ENCODE measurements at places on chromosomes 7 and 10.

- DNase-seq = no peak
Measured at GRCh38 chr10:8594176-8594575, 539.7 kb downstream of the GATA3 start.

DNA sequence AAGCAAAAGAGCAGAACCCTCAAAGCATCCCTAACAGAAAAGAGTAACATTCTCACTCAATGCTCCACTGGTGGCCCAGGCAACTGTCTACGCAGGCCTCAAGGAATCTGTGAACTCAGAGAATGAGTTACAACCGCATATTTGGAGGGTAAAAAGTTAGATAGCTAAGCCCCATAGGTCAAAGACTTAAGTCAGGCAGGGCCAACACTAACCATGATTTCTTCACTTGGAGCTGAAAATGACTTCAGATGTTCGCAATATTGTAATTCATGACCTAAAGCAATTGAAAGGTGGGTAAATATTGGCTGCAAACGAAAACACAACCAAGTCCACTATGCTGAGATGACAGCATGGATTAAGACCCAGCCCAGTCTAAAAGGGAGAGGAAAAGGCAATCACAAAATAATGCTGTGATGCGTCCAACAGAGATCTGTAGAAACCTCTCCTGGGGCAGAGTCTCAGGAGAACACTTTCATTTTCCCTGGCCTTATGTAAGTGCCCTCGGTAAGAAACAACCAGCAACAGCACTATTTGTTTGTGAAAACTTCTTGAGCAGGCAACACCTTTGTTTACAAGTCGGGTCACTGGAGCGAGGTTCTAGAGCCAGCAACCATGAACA lies 176.5 kb downstream of the TNS3 start:
- DNase-seq = no peak

DNA sequence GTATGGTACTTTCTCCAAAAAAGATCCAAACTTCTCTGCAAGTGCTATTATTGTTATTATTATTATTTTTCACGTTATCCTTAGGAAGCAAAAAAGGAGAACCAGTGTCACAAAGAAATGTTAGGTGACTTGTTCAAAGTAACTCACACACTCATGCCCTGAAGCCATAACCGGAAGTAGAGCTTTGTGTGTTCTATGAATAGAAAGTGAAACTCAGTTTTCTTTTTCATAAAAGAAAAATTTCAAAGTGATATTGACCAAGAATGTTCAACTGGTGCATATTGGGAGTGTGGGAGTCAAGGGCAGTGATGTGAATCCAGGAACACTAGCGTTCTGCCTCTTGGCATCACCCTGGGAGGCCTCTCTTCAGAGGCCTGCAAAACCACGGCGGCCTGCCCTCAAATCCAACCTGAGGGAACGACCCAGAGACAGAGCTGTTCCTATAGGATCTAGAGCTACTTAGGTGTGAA lies 106.1 kb downstream of the PRKCQ start:
- no peak for DNase-seq

DNA sequence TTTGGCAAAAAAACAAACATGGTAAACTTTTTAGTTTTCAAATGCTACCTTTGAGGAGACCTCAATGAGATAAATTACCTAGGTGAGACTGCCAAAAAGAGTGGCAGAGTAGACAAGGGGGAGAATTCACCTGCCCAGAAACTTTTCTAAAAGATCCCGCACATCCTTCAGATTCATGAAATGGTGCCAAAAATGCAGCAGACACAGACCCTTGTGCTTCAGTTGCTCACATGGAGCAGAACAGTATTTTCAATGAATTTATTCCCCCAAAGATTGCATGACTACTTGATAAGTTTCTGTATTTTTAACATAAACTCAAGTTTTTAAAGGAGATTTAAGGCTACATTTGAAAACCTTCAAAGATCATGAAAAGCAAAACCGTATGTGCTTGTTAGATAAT lies 270.0 kb downstream of the TRIL start:
- no peak for DNase-seq

DNA sequence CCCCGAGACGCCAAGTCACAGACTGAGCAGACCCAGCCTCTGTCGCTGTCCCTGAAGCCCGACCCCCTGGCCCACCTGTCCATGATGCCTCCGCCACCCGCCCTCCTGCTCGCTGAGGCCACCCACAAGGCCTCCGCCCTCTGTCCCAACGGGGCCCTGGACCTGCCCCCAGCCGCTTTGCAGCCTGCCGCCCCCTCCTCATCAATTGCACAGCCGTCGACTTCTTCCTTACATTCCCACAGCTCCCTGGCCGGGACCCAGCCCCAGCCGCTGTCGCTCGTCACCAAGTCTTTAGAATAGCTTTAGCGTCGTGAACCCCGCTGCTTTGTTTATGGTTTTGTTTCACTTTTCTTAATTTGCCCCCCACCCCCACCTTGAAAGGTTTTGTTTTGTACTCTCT lies 215.6 kb downstream of the TCF7L2 start:
- DNase-seq = no peak

DNA sequence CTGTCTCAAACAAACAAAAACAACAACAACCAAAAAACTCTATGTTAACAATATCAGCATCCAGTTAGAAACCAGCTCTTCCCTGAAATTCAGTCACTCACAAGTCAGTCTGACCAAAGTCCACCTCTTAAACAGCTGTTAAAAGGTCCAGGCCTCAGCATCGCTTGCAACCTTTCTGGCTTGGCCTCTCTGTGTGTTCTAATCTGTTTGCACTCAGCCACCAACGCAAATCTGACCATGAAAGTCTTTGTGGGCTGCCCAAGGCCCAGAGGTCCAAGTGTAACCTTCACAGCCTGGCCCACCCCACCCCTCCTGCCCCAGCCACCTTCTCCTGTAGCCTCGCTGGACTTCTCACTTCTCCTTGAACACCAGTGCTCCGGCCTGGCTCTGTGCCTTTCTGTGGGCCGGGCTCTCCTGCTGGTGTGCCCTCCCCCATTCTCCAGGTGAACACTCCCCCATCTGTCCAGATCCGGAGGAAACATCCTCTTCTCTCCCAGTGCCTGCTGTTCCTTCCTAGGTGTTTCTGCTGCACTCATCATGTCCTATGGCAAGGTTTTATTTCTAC lies 72.2 kb upstream of the EFCAB10 start:
- DNase-seq = no peak

GRCh38 chr10:72173619-72174296 lies 42.1 kb upstream of the ANAPC16 start:
- peak; percentile 28 for DNase-seq

GRCh38 chr7:74575811-74576210 lies 81.7 kb upstream of the GTF2I start:
- DNase-seq = no peak

DNA sequence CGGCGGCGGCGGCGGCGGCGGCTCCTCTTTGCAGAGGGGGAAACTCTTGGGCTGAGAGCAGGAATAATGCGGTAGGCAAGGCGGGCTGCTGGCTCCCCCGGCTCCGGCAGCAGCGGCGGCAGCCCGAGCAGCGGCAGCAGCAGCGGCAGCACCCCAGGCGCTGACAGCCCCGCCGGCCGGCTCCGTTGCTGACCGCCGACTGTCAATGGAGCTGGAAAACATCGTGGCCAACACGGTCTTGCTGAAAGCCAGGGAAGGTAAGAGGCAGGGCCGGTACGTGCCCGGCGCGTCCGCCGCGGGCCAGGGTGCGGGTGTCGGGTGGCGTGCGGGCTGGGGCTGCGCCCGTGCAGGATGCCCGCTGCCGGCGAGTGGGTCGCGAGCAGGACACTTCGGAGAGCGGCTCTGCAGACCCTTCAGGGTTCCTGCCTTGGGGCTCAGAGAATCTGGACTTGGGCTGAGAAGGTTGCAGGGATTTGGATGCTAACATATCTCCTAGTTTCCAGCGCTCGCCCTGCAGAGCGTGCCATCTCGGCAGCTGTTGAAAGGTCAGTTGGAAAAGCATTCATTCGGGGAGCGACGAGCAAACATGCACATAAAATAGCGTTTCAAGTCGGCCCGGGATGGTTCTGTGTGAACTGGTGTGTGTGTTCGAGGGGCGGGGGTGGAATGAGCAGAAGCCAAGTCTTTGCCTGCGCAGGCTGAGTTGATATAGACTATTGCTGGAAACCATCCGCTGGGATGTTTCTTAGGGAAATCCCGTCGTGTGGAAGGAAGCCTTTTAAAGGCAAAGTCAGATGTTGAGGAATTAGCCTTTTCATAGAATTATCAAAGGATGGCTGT lies 562 bp downstream of the GRK5 start:
- DNase-seq = no peak

- no peak for DNase-seq
Measured at GRCh38 chr7:91722831-91723230, 157.7 kb downstream of the MTERF1 start.

- no peak for DNase-seq
Measured at GRCh38 chr7:149459540-149460452, 1.1 kb downstream of the ZNF777 start.

DNA sequence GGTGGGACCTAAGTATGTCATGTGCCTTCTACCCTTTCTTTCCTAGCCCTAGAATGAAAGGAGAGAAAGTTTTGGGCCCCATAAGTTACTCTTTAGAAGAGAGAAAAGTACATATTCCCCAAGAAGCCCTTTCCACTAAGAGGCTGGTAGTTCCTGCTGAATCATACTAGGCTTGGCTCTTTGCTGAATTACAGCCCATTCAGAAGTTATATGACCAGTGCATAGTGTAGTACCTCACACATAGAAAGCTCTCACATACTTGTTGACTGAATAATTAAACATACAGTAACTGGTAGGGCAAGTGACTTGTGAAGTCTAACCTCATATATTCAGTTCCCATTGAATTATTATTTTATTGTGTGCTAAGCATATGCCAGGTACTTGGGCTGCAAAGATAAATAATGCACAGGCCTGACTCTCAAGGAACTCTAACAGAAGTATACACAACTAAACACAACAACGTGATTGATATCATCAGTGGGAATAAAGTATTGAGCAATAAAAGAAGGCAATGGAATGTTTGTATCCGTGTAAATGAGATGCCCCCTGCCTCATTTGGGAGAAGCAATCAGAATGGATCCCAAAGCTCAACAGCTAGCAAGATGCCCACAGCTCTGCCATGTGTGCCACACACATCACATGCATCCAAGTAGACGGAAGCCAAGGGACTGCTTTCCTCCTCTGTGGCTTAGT lies 38.9 kb upstream of the UBN2 start:
- no peak for DNase-seq

- DNase-seq = no peak
Measured at GRCh38 chr7:29763266-29763665, 43.0 kb upstream of the WIPF3 start.

- no peak for DNase-seq
Measured at GRCh38 chr10:100826661-100826982, 81.2 kb downstream of the PAX2 start.

- no peak for DNase-seq
Measured at GRCh38 chr7:38461887-38462286, 169.3 kb downstream of the AMPH start.

DNA sequence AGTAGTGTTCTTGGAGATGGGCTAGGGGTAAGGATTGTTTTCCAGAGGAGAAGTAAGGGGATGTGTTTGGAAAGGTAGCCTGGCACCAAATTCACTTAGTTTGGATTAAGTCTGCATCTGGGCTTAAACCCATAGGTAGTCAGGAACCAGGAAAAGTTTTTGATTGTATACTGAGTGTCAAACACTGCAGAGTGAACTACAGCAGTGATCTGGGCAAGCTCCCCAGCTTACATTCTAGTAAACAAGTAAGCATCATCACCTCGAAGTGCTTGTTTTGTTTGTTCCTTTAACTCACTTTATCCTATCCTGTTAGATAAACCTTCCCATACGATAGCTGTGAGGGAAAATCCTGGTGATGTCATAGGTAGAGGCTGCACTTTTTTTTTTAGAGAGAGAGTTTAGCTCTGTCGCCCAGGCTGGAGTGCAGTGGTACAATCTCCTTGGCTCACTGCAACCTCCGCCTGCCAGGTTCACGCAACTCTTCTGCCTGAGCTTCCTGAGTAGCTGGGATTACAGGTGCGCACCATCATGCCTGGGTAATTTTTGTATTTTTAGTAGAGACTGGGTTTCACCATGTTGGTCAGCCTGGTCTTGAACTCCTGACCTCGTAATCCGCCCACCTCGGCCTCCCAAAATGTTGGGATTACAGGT lies 2.4 kb downstream of the RPS24 start:
- DNase-seq = no peak

GRCh38 chr7:17274551-17275245 lies 23.8 kb upstream of the AHR start:
- peak; percentile 28 for DNase-seq

- DNase-seq = peak; percentile 41
Measured at GRCh38 chr10:34861293-34862021, 46.4 kb upstream of the PARD3 start.

DNA sequence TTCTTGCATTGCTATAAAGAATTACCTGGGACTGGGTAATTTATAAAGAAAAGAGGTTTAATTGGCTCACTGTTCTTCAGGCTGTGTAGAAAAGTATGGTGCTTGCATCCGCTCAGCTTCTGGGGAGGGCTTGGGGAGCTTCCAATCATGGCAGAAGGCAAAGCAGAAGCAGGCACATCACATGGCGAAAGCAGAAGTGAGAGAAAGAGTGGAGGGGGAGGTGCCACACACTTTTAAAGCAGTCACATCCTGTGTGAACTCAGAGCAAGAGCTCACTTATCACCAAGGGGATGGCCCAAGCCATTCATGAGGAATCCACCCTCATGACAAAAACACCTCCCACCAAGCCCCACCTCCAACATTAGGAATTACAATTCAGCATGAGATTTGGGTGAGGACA lies 303.5 kb downstream of the OTUD1 start:
- DNase-seq = no peak

GRCh38 chr7:22733761-22734160 lies 6.8 kb downstream of the IL6 start:
- no peak for DNase-seq

DNA sequence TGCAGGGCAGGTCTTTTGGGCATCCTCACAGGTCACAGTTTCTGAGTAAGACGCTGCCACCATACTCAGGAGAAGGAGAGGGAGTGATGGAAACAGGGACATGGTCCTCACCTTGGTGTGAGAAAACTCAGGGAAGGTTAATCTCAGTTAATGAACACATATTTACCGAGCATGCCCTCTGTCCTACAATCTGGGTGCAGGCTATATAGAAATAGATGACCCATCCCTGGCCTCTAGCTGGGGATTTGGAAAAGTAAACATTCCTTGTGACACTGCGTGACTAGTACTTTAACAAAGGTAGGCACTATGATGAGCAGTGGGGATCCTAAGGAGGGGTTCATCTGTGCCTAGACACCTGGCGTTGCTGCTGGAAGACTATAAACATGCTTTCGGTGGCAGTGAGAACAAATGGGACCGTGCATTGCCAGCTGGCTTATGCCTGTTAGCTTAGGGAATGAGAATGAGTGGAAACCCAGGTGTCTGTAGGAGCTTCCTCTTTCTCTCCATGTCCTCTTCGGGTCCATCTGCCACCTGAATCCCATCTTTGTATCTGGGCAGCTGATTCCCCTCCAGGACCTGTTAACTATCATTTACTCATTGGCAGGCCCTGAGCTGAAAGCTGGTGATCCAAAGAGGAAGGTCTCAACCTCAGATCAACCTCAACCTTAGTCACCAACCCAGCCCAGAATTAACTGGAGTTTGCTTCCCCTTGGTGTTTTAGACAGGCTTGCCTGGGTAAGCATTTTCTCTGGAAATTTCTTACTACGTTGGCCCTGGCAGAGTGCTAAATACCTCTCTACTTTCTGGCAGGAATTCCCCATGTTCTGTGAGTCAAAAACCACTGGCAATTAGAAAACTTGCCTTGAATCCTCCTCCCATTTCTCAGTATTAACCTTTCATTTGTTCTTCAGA lies 794 bp downstream of the MBL2 start:
- no peak for DNase-seq
